Stimulated activated CD8-positive, alpha-beta memory T cell treated with anti-CD3 and anti-CD28 coated beads, Interleukin-7, amount 100 ng/mL, for 4 hours (primary cell): ENCODE measurements at places on chromosomes 16 and 17.

- DNase-seq = no peak
These were observed at the start of gene NPB for GRCh38 chr17:81902023-81902652. Gene NPB (plus strand): TSS chr17:81902238. CDS start chr17:81902278, 40 bp downstream.

DNA sequence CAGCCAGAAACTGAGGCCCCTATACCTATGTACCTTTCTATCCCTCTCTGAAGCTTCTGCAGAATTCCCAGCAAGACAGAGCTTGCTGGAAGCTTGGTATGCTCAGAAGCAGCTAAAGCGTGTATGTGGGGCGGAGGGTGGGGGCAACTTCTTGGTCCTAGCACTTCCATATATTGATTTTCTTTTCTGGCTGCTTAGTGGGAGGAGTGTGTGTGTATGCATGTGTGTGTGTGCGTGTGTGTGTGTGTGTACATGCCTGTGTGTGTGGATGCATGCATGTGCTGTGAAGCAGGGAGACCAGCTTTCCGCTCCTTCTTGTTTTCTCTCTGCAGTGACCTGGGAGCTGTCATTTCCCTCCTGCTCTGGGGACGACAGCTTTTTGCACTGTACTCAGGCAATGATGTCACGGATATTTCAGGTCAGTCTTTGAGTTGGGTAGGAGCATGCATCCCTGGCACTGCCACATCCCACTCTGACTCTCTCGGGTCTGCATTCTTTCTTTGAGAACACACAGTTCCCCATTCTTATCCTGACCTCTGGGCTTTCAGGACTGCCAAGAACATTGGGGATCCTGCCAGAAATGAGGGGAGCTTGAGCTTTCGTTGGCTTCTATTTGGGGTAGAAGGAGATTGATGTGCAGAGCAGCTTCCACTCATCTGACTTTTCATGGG is 10.7 kb downstream of the HPR start:
- DNase-seq = no peak

DNA sequence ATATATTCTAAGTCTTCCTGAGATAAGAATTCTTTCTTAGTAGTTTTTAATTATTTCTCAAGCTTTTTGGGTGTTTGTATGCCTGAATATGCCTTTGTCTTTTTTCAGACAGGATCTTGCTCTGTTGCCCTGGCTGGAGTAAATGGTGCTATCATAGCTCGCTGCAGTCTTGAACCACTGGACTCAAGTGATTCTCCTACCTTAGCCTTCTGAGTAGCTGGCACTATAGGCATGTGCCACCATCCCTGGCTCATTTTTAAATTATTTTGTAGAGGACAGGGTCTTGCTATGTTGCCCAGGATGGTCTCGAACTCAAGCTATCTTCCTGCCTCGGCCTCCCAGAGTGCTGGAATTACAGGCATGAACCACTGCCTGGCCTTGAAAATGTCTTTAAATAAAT is 41.6 kb downstream of the MAP2K4 start:
- no peak for DNase-seq

DNA sequence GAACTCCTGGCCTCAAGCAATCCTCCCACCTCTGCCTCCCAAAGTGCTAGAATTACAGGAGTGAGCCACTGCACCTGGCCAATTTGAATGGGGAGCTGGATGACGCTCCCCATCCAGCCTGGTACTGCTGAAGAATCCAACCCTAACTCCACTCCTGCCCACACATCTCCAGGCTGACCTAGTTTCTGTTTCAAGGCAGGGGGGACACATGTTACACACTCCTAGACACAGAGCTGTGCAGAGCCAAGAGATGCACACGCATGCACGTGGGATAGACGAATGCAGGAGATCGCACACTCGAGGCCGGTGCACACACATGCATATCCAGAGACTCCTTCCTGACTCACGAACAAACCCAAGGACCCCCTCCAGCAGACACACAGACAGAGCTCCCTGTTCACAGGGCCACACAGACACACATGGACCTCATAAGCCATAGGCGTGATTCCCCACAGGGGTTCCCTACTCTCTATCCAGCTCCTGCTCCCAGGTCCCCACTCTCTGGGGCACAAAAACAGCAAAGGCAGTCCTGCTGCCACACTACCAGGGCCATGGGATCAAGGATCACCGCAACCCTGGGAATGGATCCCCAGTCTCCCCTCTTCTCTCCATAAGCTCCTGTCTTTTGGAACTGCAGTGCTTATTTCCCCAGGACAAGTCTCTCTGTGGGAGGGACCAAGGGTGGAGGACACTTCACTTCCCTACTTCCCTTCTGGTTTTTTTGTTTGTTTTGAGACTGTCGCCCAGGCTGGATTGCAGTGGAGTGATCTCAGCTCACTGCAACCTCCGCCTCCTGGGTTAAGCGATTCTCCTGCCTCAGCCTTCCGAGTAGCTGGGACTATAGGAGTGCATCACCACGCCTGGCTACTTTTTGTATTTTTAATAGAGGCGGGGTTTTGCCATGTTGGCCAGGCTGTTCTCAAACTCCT is 14.4 kb downstream of the EPOP start:
- no peak for DNase-seq

DNA sequence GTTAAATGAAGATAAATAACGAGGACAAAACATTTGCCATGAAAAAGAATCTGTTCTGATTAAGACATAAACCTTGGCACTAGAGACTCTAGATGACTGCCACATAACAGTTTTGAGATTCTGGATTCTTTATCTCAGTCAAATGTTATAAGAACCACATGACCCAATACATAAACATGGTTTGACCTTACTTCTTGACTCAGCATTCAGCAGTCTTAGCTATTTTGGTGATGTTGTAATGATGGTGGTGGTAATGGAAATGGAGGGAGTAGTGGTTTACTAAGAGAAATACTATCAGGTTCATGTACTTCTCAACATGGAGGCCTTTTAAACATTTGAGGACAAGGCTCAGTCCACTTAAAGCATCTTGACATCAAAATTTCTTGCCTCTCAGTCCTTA is 925.4 kb downstream of the CDH11 start:
- no peak for DNase-seq

DNA sequence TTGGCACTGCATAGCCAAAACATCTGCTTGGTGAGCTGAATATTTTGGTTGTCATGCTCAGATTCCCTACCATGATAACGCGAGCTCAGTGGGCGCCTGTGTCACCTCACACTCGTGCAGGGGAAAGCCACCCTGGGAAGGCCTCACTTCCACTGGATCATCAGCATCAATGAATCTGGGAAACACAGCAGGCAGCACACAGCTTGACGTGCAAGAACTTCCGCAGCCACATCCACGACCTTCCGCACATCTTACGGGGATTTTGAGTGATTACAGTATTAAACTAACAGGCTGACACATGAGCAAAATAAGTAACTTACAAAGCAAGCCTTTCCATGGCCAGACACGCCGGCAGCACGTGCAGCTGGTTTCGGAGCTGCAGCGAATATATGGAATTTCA is 54.7 kb upstream of the FOXF1 start:
- no peak for DNase-seq

DNA sequence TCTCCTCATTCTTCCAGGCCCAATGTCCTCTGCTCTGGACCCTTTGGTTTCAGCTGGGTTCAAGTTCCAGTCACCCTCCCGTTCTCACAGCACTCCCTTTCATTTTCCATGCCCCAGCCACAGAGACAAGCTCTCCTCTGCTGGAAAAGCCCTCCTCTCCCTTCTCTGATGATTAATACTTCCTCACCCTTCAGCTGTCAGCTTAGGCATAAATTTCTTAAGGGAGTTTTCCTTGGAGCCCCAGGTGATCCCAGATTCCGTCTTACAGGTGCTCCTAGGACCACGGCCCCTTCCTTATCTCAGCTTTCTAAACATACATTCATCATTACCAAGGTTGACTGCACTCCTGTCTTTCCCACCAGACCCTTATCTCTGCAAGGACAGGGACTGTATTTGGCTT is 10.4 kb downstream of the CHAD start:
- DNase-seq = no peak

GRCh38 chr17:82831041-82831817 is 8.6 kb downstream of the ZNF750 start:
- no peak for DNase-seq

GRCh38 chr16:31350275-31351005 is 4.5 kb upstream of the ITGAX start:
- DNase-seq = no peak

DNA sequence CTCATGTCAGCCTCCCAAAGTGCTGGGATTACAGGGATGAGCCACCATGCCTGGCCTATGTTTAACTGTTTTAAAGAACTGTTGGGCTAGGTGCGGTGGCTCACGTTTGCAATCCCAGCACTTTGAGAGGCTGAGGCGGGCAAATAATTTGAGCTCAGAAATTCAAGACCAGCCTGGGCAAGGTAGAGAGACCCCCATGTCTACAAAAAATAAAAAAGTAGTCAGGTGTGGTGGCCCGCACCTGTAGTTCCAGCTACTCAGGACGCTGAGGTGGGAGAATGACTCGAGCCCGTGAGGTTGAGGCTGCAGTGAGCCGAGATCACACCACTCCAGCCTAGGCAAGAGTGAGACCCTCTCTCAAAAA is 1.9 kb upstream of the ITGAL start:
- DNase-seq = no peak

DNA sequence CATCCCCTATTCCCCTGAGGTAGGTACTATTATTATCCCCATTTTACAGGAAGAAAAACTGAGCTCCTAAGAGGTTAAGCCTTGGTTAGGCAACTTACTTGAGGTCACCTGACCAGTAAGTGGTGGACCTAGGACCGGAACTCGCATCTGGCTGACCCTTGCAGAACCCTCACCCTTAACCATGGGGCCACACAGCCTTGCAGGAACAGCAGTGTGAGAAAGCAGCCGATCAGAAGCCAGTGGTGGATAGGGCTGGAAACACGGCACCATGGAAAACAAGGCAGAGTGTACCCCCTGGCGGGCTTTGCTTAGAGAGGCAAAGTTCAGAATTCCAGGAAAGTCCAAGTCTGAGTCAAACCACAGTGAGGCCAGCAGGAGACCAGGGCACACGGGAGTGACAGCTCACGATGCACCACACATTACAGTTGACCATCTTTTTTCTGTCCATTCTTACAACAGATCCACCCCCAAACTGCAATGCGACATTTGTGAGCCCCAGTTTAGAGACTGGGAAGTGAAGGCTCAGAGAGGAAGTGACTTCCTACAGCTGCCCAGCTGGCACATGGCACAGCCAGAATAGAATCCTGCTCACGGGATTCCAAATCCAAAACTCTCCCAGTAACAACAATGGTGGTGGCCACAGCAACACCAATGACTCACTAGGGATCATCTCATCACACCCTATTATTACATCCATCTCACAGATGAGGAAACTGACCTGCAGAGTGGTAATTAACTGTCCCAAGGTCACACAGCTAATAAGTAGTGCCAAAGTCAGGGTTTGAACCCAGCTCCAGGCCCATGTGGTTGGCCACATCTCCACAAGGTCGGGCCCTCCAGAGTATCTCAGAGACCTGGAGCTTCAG is 20.3 kb downstream of the KIFC3 start:
- DNase-seq = no peak

DNA sequence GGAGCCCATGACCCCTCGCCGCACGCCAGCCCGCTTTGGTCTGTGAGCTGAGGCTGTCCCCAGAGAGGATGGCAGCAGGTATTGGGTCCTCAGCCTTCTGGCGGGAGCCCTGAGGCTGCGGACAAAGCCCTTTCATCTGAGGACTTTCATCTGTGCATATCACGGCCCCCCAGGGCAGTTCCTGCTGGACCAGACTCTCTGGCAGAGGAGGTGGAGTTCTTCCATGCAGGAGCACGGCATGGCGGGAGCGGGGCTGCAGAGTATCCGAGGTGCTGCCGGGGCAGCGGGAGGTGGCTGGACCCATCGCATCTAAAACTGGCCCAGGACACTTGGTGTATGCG is 18.8 kb downstream of the DHX38 start:
- DNase-seq = no peak

- no peak for DNase-seq
These were observed 2.9 kb upstream of the COASY start for GRCh38 chr17:42559075-42559474.

- DNase-seq = no peak
These were observed 20.4 kb upstream of the SCIMP start for GRCh38 chr17:5254903-5255521.

GRCh38 chr17:57135026-57135788 is 50.2 kb downstream of the AKAP1 start:
- no peak for DNase-seq

DNA sequence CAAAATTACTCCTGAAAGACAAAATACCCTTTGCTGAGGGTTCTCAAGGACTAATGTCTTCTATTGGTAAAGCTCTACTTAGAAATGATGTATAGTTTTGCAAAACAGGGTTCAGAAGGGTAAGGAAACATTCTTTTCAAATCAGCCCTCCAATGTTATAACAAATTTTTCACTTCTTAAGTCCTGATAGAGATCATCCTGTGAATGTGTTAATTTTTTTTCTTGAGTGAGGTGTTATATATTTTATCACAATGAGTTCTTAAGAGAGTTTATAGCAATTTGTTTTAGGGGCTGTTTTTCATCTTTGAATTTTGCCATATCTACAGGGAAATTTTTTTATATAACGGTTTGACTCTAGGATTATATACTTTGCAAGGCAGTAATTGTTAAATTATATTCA is 29.5 kb downstream of the CYB5B start:
- DNase-seq = no peak
